ENCODE measurements at places on chromosomes 4 and X.

DNA sequence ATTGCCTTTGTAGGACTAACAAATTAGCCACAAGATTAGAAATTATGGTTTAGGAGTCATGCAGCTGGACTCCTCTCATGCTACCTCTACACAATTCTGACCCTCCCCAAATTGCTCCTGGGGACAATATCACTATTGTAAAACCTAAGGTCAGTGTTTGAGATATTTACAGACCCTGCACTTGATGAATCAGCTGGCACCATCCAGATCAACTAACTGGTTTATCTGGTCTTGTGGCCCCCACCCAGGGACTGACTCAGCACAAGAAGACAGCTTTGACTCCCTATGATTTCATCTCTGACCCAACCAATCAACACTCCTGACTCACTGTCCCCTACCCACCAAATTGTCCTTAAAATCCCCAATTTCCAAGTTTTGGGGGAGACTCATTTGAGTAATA is 192.4 kb downstream of the STPG2 start:
- DNase-seq = no peak

DNA sequence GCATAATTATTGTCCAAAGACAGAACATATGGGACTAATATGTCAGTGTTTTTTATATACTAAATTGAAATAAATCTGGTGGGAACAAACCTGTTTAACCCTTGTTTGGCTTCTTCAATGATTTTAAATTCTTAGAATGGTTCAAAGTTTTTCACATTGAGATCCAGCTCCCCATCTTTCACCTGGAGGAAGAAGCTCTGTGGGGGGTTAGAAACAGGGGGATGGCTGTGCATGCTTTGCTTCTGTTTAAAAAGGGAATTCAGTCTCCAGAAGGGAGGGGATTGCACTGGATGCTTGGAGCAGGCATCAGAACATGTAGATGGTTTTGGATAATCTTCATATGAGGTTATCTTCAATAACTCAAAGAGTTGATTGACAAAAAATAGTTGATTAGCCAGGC is 72.1 kb downstream of the GALNT7 start:
- DNase-seq = no peak

GRCh38 chr4:5224340-5224739 is 173.1 kb downstream of the STK32B start:
- DNase-seq = no peak

- no peak for DNase-seq
Measured at GRCh38 chr4:98643755-98644154, 14.7 kb downstream of the TSPAN5 start.

DNA sequence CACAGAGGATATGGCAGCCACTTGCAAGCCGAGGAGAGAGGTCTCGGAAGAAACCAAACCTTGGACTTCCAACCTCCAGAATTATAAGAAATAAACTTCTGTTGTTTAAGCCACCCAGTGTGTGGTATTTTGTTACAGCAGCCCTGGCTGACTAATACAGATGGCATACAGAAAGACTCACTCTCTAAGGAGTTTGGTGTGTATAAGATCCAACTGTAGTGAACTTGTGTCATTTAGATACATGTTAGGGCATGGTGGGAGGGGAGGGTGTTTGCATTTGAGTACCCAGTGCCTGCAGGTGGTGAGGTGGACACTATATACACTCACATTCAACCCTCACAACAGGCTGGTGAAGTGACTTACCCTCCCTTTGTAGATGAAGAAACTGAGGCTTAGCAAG is 233.2 kb upstream of the KLF3 start:
- no peak for DNase-seq

DNA sequence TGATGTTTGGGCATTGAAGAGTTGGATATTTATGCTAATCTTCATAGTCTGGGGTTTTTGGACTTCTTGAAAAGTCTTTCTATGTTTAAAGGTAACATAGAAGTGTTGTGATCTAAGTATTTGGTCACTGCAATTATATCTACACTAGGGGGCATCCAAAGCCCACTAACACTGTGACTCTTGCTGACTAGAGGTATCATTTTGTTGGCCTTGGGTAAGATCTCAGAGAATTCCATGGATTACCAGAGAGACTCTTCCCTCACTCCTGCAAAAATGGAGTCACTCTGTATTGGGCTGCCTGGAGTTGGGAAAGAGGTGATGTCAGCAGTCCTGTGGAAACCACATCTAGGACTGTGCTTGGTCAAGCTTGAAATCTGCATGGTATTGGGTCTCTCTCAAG is 1077.6 kb downstream of the FAM133A start:
- DNase-seq = no peak

DNA sequence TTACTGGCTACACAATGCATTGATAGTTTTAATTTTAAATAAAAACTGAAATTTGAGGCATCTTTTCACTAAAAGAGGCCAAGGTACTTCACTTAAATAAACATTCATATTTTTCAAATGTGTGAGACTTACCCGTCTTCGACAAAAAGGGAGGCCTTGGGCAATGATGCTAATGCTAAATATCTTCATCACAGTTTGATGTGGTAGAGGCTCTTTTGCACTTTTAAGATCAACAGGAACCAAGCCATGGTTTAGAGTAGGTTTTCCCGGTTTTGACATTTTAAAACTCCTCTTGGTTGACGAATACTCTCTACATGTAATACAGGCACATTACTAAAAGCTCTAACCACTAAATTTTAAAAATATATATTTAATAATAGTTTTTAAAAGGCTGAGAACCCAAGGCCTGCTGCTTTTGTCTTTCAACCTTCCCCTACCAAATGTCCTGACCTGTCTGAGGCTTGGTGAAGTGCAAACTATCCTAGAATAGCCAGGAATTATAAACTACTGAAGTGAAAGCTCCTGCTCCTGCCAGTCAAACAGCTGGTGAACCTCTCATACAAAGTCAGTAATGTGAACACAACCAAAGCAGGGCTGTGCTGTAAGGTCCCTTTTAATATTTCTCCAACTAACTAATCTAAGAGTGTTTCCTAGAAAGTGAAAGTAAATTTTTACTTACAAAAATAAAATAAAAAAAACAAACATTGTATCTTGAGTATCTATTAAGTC is 153.7 kb downstream of the FBXW7 start:
- no peak for DNase-seq

DNA sequence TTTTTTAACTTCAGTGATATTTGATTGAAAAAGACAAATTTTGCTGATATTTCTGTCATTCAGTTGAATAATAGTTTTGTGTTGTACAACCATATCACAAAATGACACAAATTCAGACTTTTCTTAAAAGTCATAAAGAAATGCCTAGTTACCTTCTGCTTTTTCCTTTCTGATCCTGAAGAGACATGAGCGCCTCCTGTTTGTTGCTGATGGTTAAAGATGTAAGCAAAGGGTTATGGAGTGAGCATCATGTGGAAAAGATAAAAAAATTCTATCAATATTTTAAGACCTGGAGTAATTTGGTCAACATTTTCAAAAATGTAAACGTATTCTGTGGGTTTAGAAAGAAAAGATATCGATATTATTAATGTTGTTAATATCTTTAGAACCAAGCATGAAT is 669.9 kb upstream of the NR3C2 start:
- DNase-seq = no peak

- DNase-seq = no peak
Measured at GRCh38 chr4:184193556-184194525, 23.8 kb downstream of the ENPP6 start.

- DNase-seq = no peak
Measured at GRCh38 chr4:35730414-35730813, 513.9 kb downstream of the ARAP2 start.

DNA sequence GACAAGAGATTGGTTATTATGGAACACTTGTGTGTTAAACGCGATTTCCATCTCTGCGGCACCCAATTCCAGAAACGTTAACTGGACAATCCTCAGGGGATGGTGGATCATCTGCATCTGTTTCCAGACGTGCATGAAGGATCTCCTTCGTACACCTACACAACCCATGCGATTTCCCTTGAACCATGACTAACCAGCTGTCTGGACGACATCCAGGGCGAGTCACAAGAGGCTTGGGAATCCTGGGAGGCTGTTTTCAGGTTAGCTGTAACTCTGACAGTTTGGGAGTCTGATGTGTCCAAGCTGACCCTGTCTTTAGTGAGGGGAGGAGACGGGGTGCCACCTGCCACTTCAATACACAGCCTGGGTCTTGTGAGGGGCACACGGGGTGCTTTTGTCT is 84.5 kb downstream of the GATB start:
- DNase-seq = no peak

DNA sequence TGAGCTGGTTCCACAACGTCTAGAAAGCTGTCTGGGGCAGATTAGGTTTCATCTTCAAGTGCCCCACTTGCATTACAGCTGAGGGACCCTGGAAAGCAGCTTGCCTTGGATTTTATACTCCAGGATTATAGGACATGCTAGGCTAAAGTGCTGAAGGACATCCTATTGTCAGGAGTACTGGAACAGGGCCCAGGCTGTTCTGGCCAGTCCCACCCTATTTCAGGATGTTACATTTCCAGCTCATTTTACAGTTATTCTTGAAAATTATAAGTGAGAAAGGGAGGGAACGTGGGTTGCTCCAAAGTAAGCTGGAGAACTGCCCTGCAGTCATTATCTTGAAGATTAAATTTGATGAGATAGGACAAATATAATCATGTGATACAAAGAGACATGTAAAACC is 71.0 kb upstream of the UGT8 start:
- no peak for DNase-seq

DNA sequence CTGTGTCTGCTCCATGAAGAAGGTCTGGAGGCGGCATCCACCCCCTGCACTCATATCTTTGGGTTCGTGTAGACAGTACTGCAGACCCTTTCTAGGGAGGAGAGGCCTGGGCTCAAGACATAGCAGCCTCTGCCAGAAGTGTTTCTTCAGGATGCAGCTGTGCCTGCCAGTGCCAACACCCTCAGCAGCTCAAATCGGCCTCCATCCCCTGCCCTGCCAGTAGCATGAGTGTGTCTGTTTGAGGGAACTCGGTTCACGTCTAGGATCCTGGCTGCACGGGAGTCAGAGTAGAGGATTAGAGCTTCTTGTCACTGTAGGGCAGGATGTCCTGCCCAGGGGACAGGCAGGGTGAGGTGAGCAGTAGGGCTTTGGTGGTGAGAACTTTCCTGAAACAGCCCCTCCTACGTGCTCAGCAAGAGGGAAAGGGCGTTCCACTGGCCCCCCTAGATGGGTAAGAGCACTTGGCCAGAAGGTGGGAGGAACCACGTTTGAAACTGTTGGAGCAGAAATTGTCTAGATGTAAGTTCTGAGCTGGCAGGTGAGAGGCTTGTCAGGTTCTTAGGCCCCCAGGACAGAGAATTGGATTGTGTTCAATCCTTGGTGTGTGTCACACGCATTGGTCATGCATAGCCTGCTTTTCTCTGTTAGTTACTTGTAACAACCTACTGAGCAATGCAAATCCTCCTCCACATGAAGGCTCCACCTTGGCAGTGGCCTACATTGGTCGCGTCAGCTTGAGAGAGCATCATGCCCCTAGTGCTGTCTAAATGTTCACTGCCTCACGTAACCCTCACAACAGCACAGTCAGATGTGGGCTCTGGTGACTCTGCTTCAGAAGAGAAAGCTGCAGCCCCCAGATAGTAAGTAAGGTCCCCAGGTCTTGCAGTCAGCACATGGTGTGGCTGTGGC is 25.8 kb upstream of the FAM193A start:
- DNase-seq = no peak

GRCh38 chr4:127968586-127968985 is 3.4 kb downstream of the ABHD18 start:
- DNase-seq = no peak

DNA sequence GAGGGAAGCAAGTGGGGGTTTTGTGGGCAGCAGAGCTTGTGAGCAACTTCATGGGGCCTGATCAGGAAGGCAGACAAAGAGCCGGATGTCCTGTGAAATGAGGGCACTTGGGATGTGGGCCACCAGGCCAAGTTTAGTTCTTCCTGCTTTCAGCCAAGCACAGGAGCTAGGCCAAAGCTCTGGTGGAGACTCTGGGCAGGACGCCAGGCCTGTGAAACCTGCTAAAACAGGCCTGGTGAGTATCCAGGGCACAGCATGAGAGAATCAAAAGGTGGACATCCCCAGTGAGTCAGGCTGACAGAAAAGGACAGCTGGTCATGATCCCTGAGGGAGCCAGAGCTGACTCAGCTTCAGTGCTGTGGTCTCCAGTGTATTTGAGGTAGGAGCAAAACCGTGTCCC is 95.7 kb downstream of the NPNT start:
- DNase-seq = no peak

GRCh38 chrX:26100421-26100920 is 37.7 kb upstream of the MAGEB18 start:
- no peak for DNase-seq

GRCh38 chrX:121308276-121308805 is 260.9 kb downstream of the GLUD2 start:
- DNase-seq = peak; percentile 25

DNA sequence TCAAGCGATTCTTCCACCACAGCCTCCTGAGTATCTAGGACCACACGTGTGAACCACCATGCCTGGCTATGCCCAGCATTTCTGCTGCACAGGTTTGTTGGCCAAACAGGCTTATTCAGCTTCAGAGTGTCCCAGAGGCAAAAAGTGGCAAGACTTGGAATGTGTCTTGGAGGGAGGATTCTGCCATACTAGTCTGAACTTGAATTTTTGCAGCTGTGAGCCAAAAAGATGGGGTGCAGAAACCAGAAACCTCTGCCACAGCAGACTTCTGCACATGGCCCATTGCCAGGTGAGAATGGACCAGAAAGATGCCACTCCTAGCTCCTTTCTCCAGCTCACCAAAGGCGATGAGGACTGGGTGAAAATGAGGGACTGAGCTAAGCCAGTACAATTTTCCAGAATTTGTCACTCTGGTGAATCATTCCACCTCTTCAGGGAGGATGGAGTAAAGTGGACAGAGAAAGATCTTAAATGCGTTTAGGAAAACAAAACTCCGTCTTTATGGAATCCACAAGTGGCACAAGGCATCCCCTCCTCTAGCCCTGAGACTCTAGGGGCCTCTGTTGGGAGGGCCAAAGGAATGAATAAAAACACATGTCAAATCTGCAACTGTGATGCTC is 369.1 kb upstream of the CLNK start:
- DNase-seq = no peak

DNA sequence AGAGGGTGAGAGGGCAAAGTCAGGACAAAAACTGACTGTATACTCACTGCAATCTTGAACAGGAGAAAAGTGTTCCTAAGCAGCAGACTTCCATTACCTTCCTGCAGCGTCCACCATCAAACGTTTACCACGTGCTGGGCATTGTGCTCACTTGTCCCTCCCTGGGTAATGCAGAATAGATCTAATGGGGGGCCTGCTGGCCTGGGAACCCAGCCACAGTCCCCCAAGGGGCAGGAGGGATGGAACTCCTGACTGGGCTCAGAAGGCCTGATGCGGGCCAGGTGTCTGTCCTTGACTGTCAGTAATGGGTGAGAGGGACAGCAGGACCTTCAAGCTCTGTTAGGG is 37.6 kb upstream of the FAM156A start:
- DNase-seq = no peak
